ENCODE measurements at places on chromosomes 3 and 15.

- no peak for DNase-seq
Measured at GRCh38 chr3:60603860-60604259, 647.4 kb downstream of the FHIT start.

GRCh38 chr15:74315626-74316025, 51.8 kb downstream of the CYP11A1 start:
- peak; percentile 39 for DNase-seq

DNA sequence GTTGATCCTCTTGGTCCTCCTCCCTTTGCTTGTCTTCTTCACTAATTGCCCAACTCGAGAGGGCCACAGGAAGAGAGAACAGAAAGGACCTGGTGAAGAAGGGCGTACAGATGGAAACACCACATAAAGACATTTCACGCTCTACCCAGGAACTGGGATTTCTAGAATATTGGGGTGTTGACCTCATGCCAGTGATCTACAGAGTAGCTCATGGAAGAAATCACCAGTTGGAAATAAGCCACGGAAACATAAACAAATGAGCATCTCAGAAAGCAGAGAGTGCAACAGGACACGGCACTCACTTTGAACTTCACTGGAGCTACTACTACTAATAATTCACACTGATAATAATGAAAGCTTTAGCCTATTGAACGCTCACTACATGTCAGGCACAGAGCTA, 84.6 kb upstream of the ARHGEF3 start:
- DNase-seq = no peak

DNA sequence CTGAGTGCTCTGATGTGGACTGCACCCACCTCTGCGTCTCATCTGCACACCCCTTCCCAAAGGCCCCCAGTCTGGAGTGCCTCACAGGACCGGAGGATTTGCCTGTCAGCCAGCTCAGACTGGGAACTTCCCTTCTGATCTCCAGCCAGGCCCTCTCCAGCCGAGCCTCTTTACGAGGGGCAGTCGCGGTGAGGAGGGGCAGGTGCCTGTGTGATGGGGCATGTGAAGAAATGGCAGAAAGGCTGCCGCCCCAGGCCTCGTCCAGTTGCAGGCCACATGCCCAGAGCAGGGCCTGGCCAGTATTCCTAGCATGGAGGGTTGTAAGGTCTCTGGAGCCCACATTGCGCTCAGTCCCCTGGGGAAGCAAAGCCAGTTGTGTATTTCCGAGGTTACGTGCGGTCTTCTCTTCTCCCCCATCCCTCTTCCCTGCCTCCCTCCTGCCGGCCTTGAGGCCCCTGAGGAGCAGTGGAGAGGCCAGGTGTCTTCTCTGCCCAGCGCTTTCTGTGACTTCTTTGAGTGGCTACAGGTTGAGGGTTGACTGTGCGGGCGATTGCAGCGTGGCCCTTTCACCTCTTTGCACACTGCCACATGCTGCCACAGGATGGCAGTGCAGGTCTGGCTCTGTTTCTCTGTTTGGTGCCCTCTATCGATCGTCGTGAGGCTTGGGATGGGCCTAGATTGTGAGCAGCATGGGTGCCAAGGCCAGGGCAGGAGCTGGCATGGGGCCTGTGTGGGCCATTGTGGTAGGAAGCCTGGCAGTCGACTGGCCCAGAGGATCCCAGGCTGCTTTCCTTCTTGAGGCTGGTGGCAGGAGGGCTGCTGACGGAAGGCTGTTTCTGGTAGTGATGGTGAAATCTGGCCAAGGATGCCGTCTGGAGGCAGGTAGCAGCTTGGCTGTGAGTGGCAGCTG, 5.3 kb downstream of the CLK3 start:
- DNase-seq = peak; percentile 76

GRCh38 chr15:66929843-66930402, 135.5 kb upstream of the SMAD3 start:
- no peak for DNase-seq

DNA sequence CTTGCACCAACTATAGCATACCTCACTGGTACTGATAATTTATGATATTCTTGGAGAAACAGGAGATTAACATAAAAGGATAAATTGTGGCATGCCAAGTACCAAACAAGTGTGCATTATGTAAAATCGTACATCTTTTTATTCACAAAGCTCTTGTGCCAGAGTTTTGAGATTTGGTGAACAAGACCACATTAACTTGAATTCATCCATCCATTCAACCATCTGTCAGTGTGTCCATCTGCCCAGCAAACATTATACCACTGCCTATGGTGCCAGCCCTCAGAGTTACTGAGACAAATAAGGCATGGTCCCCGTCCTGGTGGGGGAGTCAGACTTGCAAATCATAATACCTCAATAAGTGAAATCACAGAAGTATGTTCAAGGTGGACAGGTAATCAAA, 17.0 kb upstream of the NEO1 start:
- DNase-seq = no peak

GRCh38 chr3:138960417-138960852, 13.4 kb downstream of the FOXL2NB start:
- DNase-seq = no peak

DNA sequence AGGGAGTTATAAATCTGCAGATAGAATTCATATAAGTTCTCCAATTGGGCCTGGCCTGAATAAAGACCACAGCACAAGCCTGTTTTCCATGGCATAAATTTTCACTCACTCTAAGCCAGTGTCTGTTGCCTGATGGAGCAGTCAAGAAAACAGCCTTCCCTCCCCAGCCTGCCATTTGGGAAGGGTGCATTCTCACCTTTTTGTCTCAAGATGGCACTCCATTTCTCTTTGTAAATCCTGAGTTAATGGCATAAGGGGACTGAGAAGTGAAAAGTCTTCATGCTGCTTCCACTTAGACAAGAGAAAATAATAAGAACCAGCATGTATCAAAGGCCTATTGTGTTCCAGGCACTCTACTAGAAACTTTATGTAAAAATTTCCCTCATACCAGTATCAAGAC, 115.6 kb upstream of the MANF start:
- DNase-seq = no peak

GRCh38 chr3:184630861-184631471, 69.4 kb downstream of the EPHB3 start:
- DNase-seq = no peak

DNA sequence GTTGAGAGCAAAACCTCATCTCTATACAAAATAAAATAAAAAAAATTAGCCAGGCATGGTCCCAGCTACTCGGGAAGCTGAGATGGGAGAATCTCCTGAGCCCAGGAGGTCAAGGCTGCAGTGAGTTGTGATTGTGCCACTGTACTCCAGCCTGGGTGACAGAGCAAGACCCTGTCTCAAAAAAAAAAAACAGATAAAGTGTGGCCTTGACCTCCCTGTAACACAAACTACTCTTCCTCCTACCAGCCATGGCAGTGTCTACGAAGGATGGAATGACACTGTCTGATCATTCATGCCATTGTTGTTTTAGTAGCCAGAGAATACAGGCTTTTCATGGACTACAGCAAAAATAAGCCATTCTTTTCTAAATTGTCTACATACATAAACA, 117.1 kb upstream of the IQSEC1 start:
- no peak for DNase-seq

- DNase-seq = no peak
Measured at GRCh38 chr3:176807938-176808337, 389.3 kb downstream of the TBL1XR1 start.

- DNase-seq = peak; percentile 17
Measured at GRCh38 chr15:91941871-91942658, 88.6 kb downstream of the SLCO3A1 start.

DNA sequence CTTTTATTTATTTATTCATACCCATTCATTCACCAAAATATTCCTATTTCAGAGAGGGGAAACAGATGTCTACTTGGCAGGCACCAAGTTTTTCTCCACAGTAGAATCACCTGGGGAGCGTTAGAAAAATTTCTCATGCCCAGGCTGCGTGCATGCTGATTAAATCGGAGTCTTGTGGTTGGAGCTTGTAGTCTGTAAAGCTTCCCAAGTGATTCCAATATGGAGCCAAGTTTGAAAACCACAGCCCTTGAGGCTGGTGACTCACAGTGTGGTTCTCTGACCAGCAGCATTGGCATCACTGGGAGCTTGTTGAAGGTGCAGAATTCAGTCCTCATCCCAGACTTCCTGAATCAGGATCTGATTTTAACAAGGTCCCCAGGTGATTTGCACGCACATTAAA, 49.7 kb downstream of the PDHB start:
- peak; percentile 10 for DNase-seq

DNA sequence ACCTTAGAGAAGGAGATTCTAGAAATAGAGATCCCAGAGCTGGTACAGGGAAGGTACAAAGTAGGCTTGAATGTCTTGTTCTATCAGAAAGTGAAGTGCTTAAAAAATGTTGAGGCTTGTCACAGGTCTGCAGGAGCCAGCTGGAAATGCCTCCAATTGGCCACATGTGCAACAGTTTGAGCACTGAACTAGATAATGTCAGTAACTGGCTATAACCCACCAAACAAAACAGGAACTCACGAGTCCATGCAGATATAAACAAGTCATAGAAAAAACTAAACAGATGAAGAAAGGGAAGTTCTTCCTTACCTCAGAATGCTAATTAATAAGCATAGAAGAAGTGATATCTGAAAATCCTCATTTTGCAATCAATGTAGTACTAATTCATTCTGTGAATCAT, 11.9 kb upstream of the TF start:
- peak; percentile 71 for DNase-seq

DNA sequence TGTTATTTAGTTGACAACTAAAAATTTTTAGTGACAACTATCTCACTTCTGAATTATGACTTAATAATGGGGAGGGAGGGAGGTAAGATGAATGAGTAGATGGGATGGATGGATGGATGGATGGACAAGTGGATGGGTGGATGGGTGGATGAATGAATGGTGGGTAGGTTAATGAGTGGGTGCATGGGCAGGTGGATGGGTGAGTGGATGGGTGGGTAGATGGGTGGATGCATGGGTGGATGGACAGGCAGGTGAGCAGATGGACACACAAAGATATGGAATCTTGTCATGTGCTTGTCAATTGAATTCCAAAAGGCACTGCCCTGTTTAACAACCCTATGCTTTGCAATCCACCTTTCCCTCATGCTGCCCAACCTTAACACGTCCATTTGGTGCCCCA, 41.5 kb downstream of the KLHL25 start:
- no peak for DNase-seq

DNA sequence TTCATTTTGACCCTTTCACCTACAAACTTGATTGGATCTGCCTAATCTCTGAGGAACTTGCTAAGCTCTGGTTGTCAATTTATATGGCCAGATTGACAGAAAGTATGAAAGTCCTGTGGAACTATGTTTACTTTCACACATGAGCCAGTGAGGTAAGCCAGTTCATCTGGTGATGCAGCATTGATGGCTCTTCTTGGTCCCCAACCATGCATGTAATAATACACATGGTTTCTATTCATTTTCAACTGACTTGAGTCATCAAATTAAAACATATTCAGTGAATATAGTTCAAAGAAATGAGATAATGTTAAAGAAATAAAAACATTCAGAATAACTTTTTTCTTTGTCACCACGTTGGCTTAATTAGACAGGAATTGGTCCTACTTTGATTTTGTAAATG, 336.1 kb upstream of the THBS1 start:
- no peak for DNase-seq

DNA sequence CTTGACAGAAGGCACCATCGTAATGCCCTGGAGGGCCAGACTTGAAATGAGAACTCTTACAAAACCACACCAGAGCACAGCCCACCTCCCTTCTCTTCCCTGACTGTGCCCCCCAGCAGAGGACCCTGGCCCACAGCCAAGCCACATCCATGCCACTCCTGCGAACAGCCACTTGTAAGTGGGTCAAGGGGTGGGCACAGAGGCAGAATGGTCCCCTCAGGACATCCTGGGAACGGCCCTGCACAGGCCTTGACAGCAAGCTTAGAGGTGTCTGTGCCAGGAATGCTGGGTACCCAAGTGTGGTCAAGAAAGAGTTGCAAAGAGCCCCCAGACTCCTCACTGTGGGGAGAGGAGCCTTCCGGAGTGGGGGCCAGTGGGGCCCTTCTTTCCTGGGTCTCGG, 33.3 kb downstream of the HCN4 start:
- no peak for DNase-seq

- no peak for DNase-seq
Measured at GRCh38 chr15:25967116-25967515, 104.0 kb upstream of the ATP10A start.

DNA sequence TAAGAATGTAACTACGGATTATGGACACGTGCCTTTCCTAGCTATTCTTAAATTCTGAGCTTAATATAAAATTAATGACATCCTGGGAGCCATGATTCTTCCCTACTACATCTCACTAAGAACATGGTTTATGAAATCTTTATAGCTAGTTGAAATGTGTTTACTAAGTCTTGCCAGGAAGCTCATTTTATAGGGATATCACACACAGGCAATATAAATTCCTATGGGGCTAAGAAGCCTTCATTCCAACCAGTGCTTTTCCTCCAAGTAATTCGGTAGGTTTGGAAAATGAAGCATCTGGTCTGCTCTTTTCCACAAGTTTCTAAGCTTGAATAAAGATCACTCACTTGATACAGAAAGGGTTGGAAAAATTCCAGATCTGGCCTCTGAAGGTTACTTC, 802.6 kb downstream of the FHIT start:
- no peak for DNase-seq

GRCh38 chr3:150370122-150370602, 37.9 kb upstream of the TSC22D2 start:
- DNase-seq = peak; percentile 9

DNA sequence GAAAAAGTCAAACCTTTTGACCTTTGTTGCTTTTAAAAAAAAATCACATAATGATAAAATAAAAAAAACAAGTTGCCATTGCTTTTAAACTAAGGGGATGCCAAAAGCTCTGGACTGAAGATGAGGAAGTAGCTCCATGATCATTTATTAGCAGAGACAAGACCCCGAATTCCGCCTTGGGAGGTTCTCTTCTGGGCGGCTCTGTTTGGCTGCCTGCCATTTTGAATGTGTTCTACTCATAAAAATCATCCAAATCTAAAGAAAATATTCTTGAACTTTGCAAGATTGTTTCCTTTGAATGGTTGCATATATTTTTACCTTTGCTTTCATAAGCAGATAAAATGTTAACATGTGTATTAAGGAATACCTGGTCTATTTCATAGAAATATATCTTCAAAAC, 63.8 kb downstream of the NCEH1 start:
- DNase-seq = no peak

GRCh38 chr3:100160521-100160920, 46.2 kb upstream of the FILIP1L start:
- DNase-seq = peak; percentile 17

DNA sequence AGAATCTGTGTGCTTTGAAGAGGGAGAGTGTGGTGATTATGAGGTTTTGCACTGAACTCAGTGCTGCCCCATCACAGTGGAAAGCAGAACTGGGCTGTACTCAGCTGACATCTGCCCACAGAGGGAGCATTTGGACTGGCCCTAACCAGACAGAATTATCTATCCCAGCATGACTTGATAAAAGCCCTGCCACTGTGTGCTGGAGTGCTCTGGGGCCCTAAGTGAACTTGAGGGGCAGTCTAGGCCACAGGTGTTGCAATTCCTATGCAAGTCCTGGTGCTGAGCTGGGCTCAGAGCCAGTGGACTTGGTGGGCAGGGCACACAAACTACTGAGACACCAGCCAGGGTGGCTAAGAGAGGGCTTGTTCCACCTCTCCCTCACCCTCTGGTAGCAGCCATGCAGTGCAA, 269.2 kb upstream of the CTNNB1 start:
- peak; percentile 87 for DNase-seq
